ENCODE measurements at places on chromosomes 7 and 10. TPM values are rescaled to one million over a fixed set of nuclear protein-coding genes. Genes with fewer than 3 reads are reported as not detected.

The SMO gene
- 12.8 TPM for total RNA-seq

The SORBS1 gene
- total RNA-seq: 3.4 TPM

The SUN3 gene
- 4.5 TPM for total RNA-seq

The ADIRF gene
- total RNA-seq: 448 TPM

The KIAA1549 gene
- total RNA-seq: 3.9 TPM

The CPN1 gene
- 0.12 TPM for total RNA-seq

The EVX1 gene
- total RNA-seq: 0.25 TPM

The C10orf67 gene
- total RNA-seq: not detected

The PPP1R9A gene
- 13.5 TPM for total RNA-seq

The NKX2-3 gene
- not detected for total RNA-seq

The AEBP1 gene
- total RNA-seq: 0.49 TPM

The TSPAN12 gene
- 7.4 TPM for total RNA-seq

GRCh38 chr10:92712016-92712889 is 22.5 kb downstream of the HHEX start:
- no peak for DNase-seq

- no peak for DNase-seq
Measured at GRCh38 chr7:137771273-137771672, 75.5 kb downstream of the DGKI start.

GRCh38 chr7:123241809-123242208 is 42.0 kb upstream of the SLC13A1 start:
- no peak for DNase-seq

DNA sequence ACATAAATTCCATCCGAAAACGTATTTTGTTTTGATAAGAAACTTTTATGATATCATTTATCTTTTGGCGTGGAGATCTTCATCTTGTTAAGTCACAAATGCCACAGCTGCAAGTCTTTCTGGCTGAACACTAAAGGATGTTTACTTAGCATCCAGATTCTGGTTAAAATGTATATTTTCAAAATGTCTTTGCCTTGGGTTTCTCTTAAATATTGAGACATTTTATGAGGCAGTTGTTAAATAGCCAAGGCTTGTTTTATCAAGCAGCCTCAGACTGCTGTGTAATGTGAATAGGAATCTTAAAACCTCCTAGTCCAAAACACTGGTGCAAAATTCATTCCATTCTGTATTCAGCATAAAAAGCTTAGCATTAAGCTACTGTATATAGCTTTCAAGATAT is 136.3 kb upstream of the FZD1 start:
- no peak for DNase-seq

- no peak for DNase-seq
Measured at GRCh38 chr7:123285076-123285700, 85.4 kb upstream of the SLC13A1 start.

- peak; percentile 72 for DNase-seq
Measured at GRCh38 chr7:72924733-72925545, at the start of gene POM121. POM121 (plus strand) TSS chr7:72925095; CDS start chr7:72925122, 27 bp downstream.

DNA sequence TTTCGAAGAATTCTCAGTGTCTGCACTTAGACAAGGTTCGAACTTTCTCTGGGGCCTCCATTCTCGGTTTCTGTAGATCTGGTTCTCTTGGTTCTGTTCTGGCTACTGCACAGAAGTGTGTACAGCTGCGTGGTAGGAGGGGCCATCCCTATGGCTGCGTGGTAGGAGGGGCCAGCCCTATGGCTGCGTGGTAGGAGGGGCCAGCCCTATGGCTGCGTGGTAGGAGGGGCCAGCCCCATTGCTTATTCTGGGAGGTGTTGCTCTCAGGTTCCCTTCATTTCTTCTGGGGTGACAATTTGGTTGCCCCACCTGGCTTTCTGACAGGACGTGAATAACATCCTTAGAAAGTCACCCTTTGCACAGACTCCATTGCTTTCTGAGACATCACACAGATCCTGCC is 65.2 kb upstream of the CHST15 start:
- no peak for DNase-seq

DNA sequence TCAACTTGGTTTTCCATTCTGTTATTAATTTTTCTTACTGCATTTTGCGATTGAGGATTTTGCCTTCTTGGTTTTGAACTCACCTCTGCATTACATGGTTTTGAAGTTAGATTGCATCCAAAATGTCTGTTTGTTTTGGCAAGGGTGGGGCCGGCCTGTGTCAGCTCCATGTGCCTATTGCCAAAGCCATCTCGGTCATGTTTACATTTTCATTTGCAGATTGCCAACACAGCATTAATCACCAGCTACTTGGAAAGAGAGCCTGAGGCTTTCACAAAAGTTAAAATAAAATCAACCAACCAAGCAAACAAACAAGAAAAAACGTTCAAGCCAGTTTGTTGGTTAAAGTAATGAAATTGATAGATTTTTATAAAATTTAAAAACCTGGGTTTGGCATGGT is 695.8 kb downstream of the TYW1 start:
- DNase-seq: no peak

DNA sequence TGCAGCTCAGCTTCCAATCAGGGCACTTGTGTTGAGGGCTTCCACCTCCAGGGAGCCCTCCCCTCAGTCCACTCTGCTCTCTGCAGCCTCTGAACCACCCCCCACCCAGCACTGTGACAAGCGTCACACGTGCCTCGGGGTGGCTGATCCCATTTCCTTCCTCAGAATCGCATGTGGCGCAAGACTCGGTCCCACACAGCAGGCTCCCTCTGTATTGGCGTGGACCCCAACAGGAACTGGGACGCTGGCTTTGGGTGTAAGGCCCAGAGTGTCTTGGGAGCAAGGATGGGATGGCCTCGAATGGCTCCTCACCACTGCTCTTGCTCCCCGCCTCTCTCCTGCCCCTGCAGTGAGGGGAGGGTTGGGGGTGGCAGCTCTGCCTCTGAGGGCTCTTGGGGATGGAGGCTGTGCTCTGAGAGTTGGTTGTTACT is 4.1 kb downstream of the CPA1 start:
- no peak for DNase-seq

GRCh38 chr7:69218576-69218975 is 379.7 kb upstream of the AUTS2 start:
- no peak for DNase-seq

DNA sequence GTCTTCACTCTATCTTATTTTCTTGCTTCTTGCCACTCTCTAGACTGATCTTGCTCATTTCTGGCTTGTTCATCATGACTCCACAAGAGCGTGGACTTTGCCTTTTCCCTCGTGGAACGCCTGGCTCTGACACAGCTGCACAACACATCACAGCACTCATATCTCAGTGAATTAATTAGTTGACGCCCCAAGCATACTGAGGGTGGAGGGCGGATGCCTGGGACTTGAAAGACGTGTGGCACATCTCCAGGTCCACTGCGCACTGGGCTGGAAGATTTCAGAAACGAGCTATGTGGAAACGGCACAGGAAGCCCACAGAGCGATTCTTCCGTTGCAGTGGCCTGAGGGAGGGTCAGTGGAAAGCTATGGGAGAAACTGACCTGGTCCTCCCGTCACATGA is 23.6 kb upstream of the PLEKHA1 start:
- DNase-seq: no peak

- DNase-seq: no peak
Measured at GRCh38 chr10:120584786-120585185, 127.8 kb downstream of the PLPP4 start.

DNA sequence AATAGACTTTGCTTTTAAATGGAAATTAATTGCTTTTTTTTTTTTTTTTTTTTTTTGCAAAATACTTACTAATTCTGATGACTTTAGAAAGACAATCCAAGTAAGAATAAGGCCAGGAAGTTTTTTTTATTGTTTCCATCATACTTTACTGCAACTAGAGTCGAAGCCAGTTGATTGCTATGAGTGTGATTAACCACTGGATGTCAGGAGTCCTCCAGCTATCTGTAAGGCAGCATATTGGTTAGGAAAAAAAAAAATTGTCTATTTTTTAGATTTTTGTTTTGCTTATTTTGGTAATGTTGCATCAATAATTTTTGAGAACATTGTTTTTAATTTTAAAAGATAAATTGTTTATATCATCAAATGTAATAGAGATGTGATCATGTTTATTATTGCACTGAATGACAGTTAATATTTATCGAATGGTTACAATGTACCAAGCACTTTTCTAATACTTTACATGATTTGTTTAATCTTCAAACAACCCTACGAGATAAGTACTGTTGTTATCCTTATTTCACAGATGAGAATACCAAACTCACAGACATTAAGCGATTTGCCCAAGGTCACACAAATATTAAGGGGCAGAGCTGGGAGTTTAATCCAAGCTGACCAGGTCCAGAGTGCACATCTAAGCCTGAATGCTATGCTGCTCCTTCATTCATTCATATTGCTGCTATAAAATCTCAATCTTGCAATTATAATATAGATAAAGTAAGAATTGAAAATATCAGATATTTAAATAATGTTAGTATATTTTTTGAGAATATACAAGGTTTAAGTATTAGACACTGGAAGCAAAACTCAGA is 19.9 kb upstream of the LMOD2 start:
- no peak for DNase-seq

- no peak for DNase-seq
Measured at GRCh38 chr7:111030336-111030735, 60.6 kb upstream of the LRRN3 start.

GRCh38 chr10:16933783-16934182 is 116.6 kb upstream of the RSU1 start:
- no peak for DNase-seq

GRCh38 chr7:140455743-140456142 is 23.6 kb downstream of the MKRN1 start:
- DNase-seq: no peak

- DNase-seq: no peak
Measured at GRCh38 chr7:27260211-27260610, 17.6 kb downstream of the EVX1 start.

DNA sequence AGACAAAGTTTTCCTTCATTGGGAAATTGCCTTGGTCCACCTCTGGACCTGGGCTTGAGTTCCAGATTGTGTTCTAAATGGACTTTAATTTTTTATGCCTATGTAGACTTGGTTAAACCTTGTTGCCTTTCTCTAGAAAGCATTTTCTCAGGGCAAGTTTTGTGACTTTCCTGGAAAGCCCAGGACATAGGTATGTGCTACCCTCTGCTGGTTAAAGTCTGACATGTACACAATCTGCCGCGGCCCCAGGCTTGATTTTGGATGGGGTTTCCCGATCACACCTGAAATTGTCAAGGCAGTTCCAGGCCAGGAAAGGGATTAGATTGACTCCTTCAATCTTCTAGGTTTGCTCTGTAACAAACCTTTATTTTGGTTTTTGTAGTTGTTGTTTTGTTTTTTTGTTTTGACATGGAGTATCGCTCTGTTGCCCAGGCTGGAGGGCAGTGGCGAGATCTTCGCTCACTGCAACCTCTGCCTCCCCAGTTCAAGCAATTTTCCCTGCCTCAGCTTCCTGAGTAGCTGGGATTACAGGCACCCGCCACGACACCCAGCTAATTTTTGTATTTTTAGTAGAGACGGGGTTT is 14.1 kb upstream of the AKR1B10 start:
- no peak for DNase-seq
